Hematopoietic multipotent progenitor cell treated with erythropoietin and hydrocortisone succinate and interleukin-3 and kit ligand, for 8 days (in vitro differentiated cells): ENCODE measurements at places on chromosomes 1 and 21.

DNA sequence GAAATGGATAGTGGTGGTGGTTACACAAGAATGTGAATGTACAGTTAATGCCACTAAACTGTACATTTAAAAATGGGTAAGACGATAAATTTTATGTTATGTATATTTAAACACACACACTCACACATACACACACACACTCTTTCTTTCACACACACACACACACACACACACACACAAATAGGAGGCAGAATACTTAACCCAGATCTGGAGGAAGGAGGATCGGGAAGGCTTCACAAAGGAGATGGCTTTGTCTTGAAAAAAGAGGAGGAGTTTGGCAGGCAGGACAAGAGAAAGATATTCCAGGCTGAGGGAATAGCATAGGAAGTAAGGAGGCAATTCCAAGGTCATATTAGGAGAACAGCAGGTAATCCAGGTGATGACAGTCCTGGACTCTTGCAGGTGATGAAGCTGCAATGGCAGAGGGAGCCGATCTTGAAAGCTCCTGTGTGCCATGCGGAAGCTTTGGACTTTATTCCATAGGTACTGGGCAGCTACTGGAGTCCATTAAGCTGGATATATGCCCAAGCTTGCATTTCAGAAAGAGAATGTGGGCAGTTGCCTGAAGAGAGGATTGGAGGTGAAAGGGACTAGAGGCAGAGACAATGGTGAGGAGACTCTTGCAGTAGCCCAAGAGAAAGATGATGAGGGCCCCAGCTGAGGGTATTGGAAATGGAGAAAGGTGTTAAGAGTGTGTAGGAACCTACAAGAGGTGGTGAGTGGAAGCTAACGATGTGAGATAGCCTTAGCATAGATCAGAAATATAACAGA, 15.4 kb upstream of the LYST start:
- DNase-seq, result no peak

- DNase-seq, result no peak
Measured at GRCh38 chr1:189336115-189337100, 1141.3 kb downstream of the BRINP3 start.

- no peak for DNase-seq
Measured at GRCh38 chr1:158053276-158053675, 59.8 kb downstream of the KIRREL1 start.

GRCh38 chr1:29682919-29683295, 446.6 kb downstream of the PTPRU start:
- DNase-seq, result no peak

DNA sequence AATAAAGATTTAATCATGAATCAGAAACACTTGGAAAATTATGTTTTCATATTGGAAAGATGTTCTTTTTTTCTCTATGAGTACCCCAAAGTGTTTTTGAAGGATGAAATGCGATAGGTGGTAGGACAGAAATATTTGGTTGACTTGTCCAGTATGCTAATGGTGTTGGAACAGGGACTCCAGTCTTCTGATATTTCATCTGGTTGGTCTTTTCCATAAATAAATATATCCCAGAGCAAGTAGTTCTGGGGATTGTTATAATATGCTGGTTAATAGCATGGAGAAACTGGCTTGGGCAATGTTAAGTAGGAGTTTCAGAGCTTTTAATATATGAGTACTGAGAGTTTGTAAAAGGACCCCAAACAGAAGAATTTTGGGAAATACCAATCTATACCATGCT, 8.7 kb downstream of the PGM1 start:
- DNase-seq, result no peak

GRCh38 chr1:38332649-38333310, 286.2 kb upstream of the POU3F1 start:
- no peak for DNase-seq

- DNase-seq, result no peak
Measured at GRCh38 chr1:44359234-44359935, 4.3 kb upstream of the ERI3 start.
